ENCODE measurements at places on chromosomes 6 and 20.

DNA sequence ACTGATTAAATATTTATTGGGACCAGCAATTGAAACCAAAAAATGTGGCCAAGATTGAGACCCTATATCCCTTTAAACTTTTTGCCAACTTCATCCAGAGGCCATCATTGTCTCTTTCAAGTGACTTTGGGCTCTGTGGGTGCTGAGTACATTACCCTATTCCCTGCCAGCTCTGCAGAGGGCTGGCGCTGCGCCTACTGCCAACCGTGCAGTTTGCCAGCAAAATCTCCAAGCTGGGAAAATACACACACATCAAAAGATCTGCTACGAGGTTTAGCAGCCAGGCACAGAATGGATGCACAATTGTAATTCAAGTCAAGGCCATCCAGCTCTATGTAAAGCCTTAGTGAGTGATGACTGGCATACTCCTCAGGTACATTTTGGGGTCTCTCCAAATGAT, 125.0 kb downstream of the CBLN4 start:
- no peak for DNase-seq

DNA sequence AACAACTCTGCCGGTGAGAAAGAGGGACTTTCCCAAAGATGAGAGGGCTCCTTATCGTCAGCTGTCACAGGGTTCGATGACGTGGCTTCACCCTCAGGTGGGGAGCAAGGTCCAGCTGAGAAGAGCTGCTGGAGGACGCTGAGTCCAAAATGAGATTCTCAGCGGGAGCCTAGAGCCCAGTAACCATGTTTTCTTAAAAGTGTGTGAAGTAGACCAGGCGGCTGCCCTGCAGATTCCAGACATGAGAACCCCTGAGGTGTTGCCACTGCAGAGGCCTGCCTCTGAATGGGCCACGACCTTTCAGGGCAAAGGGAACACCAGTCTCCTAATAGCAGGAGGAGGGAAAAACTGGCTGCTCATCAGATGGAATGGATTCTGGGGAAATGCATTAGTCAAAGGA, 375.1 kb downstream of the BTBD9 start:
- no peak for DNase-seq

- DNase-seq = no peak
Measured at GRCh38 chr20:61191096-61191495, 61.0 kb upstream of the CDH4 start.

DNA sequence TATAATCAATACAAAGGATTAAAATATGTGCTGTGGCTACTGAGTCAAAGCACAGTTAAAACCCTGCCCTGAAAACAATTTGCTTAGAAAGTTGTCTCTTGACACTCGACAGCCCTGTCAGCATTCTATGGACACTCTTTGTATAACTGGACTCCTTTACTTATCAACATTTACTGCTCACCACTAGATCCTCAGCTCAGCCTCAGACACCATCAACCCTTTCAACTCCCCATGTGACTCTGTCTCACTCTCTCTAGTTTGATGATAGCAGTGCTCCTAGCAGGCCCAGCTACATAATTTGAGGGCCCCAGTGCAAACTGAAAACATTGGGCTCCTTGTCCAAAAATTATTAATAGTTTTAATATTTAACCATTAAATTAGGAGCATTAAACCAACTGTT, 181.8 kb downstream of the TENT5A start:
- no peak for DNase-seq

- no peak for DNase-seq
Measured at GRCh38 chr6:121619013-121619412, 183.6 kb downstream of the GJA1 start.

GRCh38 chr6:133833949-133834359, 55.0 kb upstream of the TCF21 start:
- no peak for DNase-seq

Measured in GM04503 (cell line).